ENCODE measurements at places on chromosomes 5 and 9. TPM values are rescaled to one million over a fixed set of nuclear protein-coding genes. Genes with fewer than 3 reads are reported as not detected.

The UHRF2 gene
- total RNA-seq = 37.0 TPM

The IL4 gene
- not detected for total RNA-seq

The C5orf58 gene
- not detected for total RNA-seq

The FOXI1 gene
- total RNA-seq = not detected

The EGFL7 gene
- 2.1 TPM for total RNA-seq

The FAM221B gene
- not detected for total RNA-seq

Data from bronchus fibroblast of lung (primary cell).